ENCODE measurements at places on chromosomes 7 and 10.

DNA sequence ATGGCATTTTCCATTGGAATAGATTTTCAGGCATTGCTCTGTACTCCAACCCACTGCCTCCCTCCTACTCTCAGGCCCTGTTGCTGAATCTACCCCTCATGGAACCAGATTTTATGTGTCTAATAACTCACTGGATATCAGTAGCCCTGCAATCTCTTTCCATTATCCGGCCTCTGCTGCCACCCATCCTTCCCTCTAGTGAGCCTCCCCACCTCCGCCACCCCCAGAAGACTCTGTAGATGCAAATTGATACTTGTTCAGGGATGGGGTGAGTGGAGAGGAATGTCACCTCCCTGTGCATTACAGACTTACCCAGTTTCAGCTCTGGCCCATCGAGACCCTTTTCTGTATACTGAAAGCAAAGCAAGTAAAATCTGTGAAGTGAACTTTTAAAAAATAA is 52.3 kb upstream of the PHYHIPL start:
- no peak for DNase-seq

GRCh38 chr10:80894797-80895467 is 357.2 kb downstream of the SH2D4B start:
- no peak for DNase-seq

- DNase-seq = no peak
These were observed 4.4 kb upstream of the ABHD11 start for GRCh38 chr7:73742753-73743641.

- no peak for DNase-seq
These were observed 47.0 kb upstream of the BICC1 start for GRCh38 chr10:58465629-58466028.

- no peak for DNase-seq
These were observed 72.7 kb downstream of the CFAP46 start for GRCh38 chr10:132869621-132870020.

- DNase-seq = no peak
These were observed 52.6 kb downstream of the SRI start for GRCh38 chr7:88167223-88167622.

GRCh38 chr10:7085913-7086589 is 324.8 kb downstream of the SFMBT2 start:
- DNase-seq = peak; percentile 24

- peak; percentile 89 for DNase-seq
These were observed 114.2 kb downstream of the EGFR start for GRCh38 chr7:55132890-55133551.

DNA sequence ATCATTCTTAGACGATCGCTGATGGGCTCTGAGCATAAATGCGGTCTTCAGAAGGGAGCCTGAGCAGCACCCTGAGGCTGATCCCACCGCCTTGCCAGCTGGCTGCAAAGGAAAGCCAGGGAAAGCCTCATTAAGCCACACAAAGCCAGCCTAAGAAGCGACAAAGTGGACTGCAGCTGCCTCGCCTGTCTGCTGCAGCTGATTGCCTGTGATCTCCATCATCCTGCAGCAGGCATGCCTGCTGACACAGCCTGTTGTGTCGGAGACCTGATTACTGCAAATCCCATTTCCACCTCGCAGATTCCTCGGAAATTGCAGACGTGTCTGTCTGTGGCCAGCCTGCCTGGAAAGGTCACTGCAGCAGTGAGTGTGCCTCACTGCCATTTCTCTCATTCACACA is 1087.0 kb upstream of the AUTS2 start:
- DNase-seq = no peak

- DNase-seq = no peak
These were observed 88.3 kb downstream of the NKX6-2 start for GRCh38 chr10:132697578-132698200.

- DNase-seq = peak; percentile 38
These were observed 560.5 kb upstream of the GALNT17 start for GRCh38 chr7:70571403-70571934.

- no peak for DNase-seq
These were observed 186.9 kb downstream of the SND1 start for GRCh38 chr7:127838816-127839415.

GRCh38 chr10:69047111-69047832 is 40.6 kb upstream of the SRGN start:
- DNase-seq = no peak

- DNase-seq = no peak
These were observed 476 bp upstream of the RET start for GRCh38 chr10:43076311-43076875.

- DNase-seq = no peak
These were observed 147.7 kb downstream of the JAZF1 start for GRCh38 chr7:28032738-28033380.

DNA sequence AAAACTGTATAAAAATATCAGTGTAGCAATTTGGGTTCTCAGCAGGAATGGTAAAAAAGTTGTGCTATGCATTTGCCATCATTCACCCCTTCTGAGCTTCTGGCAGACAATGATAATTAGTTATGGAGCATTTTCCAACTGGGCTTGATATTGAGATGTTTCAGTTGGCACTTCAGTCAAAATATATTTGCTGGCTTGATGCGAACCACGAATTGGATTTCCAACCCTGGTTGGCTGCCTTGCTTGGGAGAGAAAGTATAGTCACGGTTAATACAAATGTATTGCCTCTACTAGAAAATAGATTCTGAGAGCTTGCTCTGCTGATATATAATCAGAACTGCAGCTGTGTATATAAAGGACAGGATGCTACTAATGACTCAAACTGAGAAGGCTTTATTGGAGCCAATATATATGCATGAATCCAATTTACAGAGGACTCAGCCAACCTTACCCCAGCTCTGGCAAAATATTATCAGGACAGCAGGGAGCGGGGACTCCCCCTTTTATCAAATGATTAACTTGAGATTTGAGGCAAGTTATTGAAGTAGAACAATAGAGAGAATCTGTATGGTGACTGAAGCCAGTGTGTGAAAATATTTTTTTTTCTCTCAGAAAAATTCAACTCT is 219.8 kb upstream of the SMIM30 start:
- DNase-seq = no peak

GRCh38 chr7:156578978-156579430 is 61.6 kb upstream of the RNF32 start:
- no peak for DNase-seq

DNA sequence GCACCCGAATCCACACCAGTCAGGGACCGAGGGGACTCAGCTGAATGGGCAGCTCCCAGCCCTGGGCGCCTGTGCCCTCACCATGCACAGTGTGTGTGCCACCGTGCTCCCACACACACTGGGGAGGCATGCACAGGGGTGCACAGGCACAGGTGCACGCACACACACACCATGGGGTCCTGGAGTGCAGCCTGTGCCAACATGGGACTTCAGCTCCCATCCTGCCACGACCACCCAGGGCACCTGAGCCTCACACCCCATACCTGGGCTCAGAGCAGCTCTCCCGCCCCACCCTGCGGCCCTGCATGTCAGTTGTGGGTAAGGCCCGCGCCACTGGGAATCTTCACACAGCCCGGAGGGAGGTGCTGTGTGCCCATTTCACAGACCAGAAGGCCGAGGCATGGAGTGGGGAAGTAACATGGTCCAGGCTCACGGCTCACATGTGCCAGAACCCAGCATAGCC is 8.0 kb downstream of the ELFN1 start:
- no peak for DNase-seq

DNA sequence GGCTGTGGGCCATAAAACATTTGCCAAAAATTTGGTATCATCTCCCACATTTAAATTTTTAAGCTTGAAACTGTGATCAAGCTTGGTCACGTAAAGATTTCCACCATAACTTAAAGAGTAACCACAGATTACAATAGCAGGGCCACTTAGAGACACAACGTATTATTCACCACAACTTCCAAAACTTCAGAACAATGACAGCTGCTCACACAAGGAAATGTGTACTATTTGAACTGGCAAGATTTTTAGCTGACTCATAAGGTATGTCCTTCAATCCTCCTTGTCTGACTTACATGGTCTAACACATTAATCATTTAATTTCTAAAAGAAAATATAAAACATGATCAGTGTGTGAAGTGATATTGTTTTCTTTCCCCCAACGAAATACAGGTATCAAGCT is 234.5 kb downstream of the PARD3 start:
- no peak for DNase-seq

- DNase-seq = no peak
These were observed 1.4 kb downstream of the WNT16 start for GRCh38 chr7:121330053-121330833.
